ENCODE measurements at places on chromosomes 7 and 10. TPM values are rescaled to one million over a fixed set of nuclear protein-coding genes. Genes with fewer than 3 reads are reported as not detected.

The FGFBP3 gene
- 0.34 TPM for total RNA-seq

The TDRD1 gene
- under 0.01 TPM for total RNA-seq

The TWIST1 gene
- total RNA-seq = not detected

The PTN gene
- total RNA-seq = under 0.01 TPM

The LRIT1 gene
- not detected for total RNA-seq

The CCDC3 gene
- total RNA-seq = 1.4 TPM

The ADAM22 gene
- total RNA-seq = 2.0 TPM

The KLF14 gene
- not detected for total RNA-seq

GRCh38 chr7:69959789-69960499 is 361.7 kb downstream of the AUTS2 start:
- no peak for DNase-seq

DNA sequence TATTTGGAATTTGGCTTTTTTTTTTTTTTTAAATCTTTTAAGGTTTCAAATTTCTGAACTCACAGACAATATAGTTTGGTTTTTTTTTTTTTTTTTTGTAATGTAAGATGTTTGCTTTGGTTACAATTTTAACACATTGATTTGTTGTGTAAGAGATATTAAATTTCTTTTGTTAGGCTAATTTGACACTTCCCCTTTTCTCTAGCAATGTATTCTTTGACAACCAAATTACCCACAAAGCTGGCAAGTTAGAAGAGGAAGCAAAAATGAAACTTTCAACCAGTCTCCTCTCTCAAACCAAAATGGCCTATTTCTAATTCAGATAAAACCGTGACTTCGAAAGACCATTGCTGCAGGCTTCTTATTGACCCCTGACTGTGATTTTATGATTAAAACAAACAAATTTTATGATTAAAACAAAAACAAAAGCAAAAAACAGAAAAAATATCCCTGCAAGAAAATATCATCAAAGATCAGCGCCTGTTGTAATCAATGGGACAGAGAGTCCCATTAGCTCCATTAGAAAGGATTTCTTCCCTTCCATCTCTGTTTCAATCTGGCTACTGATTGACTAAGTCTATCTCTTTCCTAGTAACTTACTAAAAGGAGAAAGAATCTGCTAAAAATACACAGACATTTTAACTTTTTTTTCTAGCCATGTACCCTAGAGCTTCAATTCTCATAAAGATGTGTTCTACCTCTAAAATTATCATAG is 489.2 kb downstream of the MDFIC start:
- no peak for DNase-seq

- DNase-seq = peak; percentile 82
Measured at GRCh38 chr10:13961097-13961496, 369.6 kb downstream of the FRMD4A start.

DNA sequence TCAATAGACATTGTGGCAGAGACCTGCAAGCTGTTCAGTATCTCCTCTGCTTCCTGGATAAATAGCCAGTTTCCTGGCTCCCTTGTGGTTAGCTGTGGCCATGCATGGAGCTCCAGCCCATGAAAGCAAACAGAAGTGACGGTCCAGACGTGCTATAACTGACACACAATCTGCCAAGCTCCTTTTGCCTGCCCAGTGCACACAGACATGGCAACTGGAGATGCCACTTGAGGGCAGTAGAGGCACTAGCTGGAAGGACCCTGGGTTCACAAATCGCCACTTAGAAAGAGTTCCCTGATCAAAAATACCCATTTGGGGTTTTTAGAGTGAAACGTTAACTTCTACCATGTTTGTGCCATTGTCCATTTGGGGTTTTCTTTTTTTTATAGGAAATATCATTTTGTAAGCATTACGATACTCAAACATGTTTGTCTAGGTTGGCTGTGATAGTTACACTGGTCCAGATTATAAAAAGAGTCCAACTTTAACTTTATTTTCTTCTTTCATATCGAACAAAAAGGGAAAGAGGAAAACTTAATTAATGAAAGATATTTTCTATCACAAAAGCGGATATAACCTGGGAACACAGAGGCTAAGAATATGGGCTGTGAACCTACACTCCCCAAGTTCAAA is 31.3 kb downstream of the KIN start:
- DNase-seq = peak; percentile 70

- no peak for DNase-seq
Measured at GRCh38 chr7:140402178-140402835, 1.6 kb upstream of the RAB19 start.

DNA sequence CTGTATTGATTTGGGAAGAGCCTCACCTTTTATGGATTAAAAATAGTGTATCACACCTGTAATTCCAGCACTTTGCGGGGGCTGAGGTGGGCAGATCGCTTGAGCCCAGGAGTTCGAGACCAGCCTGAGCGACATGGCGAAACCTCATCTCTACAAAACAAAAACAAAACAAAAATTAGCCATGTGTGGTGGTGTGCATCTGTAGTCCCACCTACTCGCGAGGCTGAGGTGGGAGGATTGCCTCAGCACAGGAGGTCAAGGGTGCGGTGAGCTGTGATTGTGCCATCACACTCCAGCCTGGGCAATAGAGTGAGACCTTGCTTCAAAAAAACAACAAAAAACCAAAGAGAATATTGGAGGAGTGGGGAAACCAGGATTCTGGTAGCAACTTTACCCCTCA is 79.6 kb downstream of the LRMDA start:
- DNase-seq = no peak

DNA sequence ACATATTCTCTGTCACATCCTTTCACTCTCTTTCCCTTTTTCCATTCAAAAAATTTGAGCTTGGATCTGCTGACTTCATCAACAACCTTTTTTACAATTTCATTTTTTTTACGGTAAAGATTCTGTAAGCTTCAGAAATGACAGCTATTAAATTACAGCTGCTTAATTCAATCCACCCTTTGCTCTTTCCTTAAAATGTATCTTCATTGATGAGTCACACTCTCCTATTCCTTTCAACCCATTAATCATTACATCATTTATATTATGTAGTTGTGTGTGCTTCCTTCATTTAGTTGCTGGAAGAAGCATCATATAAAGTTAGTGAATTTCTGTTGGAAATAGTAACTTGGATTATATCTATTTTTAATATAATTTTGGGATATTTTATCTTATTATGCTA is 67.1 kb upstream of the MAGI2 start:
- no peak for DNase-seq

DNA sequence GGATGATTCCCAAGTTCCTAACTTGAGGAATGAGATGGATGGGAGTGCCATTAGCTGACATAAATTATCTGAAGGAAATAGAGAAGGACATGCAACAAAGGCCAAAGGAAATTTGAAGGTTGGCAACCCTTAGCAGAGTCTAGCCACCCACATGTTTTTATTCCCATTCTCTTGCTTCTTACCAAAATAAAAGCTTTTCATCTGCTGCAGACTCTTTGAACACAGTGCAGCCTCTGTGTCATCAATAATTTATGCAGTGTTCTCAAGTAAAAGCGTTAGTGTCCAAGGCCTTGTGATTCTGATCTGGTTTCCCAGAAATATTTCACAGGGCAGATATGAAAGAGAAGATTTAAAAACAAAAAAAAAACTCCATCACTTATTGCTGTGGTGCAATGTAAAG is 98.5 kb downstream of the ST7 start:
- DNase-seq = no peak

DNA sequence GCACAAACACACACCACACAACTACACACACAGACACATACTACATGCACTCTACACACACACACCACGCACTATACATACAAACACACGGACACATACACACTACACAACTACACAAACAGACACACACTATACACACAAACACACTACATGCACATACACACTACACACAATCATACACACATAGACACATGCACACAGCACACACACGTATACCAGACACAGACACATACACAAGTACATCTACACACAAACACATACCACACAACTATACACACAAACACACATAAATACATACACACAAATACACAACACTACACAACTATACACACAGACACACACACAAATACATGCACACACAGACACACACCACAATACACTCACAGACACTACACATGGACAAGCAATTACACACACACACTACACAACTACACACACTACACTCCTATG is 4.6 kb downstream of the GPR15LG start:
- DNase-seq = no peak

GRCh38 chr7:151934584-151934983 is 21.7 kb upstream of the GALNTL5 start:
- no peak for DNase-seq

- DNase-seq = no peak
Measured at GRCh38 chr7:157851501-157852067, 514.8 kb downstream of the DNAJB6 start.

DNA sequence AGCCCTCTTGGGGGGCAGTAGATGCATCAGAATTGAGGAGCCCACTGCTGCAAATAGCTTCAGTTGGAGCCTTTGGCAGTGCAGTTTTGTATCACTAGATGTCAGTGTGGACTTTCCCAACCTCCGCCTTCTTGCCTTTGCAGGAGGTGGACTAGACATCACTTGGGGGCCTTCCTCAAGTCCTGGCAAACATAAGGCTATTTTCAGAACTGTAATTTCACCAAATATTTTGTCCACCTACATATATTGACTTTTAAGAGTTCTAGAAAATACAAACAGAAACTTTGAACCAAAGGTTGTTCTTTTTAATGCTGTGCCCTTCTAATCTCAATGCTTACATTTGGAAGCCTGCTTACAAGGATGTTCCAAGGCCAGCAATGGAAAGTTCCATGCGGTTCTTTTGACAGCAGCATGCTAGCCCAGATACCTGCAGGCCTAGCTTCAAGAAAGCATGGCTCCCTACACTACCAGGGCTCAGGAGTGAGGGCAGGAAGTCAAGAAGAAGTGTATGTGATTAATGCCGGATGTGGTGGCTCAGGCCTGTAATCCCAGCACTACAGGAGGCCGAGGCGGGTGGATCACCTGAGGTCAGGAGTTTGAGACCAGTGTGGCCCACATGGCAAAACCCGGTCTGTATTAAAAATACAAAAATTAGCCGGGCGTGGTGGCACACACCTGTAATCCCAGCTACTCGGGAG is 8.0 kb upstream of the ZNRF2 start:
- peak; percentile 75 for DNase-seq

DNA sequence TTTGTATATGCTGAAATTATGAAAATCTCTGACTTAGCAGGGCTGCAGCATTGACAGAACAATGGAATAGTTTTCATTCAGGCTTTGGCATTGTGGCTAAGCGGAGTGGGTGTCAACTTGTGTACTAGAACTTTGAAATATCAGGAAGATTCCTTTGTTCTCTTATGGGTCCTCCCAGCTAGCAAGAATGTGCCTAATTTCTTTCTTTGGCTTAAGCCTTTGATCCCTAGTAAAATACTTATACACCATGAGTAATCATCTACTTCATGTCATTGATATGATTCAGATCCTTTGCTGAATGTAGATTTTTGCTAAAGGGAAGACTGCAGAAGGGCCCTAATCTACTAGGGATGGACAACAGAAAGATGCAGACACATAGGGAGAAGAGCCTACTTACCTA is 6.2 kb downstream of the AVL9 start:
- peak; percentile 75 for DNase-seq

GRCh38 chr7:90552521-90552920 is 43.6 kb upstream of the CDK14 start:
- DNase-seq = peak; percentile 45

GRCh38 chr10:29285624-29286051 is 3.2 kb upstream of the LYZL1 start:
- DNase-seq = no peak

Data from dermis blood vessel endothelial cell (primary cell).